ENCODE measurements at places on chromosomes 11 and 22.

GRCh38 chr22:35604621-35605368, 12.3 kb downstream of the MB start:
- peak; percentile 88 for DNase-seq

DNA sequence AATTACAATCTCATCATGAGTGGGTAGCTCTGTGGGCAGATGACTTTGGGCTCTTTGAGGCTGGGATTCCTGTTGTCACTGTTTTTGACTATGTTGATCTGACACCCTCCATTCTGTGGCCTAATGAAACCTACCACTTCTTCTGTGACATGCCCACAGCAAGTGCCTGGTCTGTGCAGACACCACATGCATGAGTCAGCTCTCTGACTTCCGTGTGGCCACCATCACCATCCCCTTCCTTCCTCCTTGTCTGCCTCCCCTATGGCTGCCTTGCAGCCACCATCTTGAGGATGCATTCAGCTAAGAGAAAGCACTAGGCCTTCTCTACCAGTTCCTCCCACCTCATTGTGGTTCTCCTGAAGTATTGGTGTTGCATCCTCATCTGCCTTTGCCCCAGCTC, 15.3 kb upstream of the OR10V1 start:
- peak; percentile 58 for DNase-seq

- no peak for DNase-seq
These were observed 2.5 kb downstream of the CDC42EP2 start for GRCh38 chr11:65317025-65317786.

- no peak for DNase-seq
These were observed 14.1 kb downstream of the TBX1 start for GRCh38 chr22:19774628-19775027.

DNA sequence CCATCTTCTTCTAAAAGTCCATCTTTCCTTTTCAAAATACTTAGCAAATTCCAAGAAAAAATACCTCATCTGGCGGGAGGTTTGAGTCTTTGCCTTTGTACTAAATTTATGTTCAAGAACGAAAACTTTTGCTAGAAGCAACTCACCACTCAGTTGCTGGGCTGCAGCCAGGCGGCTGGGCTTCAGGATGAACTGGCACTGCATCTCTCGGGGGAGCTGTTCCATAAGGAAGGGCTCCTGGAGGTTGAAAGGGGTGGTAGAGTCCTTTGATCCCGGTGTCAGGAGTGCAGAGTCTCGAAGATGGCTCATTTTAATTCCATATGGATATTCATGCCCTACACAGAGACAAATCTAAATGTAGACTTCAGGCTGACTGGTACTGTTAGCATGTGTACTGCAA, 105.8 kb downstream of the ARHGAP20 start:
- no peak for DNase-seq

- no peak for DNase-seq
These were observed 12.7 kb downstream of the BLID start for GRCh38 chr11:122103321-122103720.

GRCh38 chr11:43989162-43989981, 46.9 kb downstream of the C11orf96 start:
- no peak for DNase-seq

DNA sequence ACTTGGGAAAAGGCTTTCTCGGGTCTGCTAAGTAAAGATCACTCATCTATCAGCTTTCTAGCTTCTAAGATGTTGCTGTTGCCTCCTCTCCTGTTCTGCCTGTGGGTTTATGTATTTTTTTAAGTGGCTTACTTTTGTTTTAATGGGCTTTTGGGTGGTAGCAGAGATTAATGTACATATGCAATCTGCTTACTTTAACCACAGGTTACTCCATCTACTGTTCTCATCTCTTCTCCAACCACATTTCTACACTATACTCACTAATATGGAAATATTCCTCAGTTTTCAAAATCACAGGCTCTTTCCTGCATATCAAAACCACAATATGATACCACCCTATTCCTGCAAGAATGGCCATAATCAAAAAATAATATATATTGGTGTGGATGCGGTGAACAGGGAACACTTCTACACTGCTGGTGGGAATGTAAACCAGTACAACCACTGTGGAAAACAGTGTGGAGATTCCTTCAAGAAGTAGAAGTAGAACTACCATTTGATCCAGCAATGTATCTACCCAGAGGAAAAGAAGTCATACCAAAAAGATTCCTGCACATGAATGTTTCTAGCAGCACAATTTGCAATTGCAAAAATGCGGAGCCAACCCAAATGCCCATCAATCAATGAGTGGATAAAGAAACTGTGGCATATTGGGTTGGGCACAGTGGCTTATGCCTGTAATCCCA, 288.8 kb downstream of the SWAP70 start:
- DNase-seq, result no peak

DNA sequence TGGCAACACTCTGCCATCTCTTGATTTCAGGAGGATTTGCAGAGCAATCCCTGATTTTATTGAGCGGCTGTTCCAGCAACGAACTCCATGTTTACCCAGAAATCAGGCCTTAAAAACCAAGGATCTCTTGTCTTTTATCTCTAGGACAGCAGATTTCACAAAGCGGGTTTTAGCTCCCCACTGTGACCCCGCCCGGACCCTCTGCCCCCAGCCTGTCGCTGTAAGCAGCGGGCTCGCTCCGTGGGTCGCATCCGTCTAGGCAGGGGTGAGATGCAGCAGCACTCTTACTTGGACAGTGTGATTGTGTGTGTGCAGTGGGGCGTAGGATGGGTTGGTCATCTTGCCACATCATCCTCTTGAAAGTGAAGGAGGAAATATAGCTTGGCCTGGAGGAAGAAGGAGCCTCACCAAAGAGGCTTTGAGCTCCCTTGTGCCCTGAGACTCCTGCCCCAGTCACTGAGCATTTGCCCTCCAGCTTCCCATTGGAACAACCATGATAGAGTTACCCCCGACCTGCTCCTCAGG, 189.2 kb upstream of the TBCEL start:
- DNase-seq, result no peak

DNA sequence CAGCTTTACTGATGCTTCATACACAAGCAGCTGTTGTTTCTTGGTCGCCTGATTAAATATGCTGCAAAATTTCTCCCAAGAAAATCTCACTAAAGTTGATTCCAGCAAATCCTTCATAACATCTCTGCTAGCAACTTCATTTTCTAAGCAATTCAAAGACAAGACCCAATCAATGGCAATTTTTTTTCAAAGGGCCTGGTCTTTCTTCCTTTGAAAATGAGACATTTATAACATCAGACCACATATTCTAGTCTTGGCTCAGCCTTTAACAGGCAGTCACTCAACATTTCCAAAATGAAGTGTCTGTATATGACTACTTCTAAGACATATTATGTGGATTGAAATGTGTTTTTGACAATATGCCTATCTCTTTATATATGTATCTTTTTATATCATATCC, 702.6 kb downstream of the KCNA4 start:
- DNase-seq, result no peak

GRCh38 chr22:41870786-41871185, 37.9 kb downstream of the SREBF2 start:
- DNase-seq, result no peak

DNA sequence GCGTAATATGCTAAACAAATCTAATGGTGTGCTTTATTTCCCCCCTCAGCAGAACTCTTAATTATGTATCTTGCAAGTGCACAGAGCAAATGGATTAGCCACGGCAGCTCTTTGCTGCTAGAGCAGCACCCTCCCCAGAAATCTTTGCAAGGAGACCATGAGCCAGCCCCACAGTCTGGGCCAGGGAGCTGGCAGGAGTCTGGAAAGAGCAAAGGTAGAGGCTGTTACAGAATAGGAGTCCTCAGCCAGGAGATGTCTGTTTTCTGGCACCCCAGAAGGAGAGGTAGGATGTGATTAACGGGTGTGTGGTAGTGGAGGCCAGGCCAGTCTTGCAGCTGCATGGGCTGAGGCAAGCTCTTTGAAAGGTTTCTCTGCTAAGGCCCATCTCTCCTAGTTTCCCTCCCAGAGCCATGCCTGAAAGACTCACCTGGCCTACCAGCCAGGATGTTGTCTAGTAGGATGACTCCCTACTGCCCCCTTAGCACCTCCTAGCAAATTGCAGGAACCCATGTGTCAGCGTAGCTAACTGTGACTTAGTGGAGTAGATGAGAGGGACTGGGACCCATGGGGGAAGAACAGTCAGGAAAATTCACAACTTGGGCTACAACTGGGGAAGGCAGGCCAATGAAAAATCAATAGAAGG, 557.2 kb downstream of the BUD13 start:
- DNase-seq, result no peak

DNA sequence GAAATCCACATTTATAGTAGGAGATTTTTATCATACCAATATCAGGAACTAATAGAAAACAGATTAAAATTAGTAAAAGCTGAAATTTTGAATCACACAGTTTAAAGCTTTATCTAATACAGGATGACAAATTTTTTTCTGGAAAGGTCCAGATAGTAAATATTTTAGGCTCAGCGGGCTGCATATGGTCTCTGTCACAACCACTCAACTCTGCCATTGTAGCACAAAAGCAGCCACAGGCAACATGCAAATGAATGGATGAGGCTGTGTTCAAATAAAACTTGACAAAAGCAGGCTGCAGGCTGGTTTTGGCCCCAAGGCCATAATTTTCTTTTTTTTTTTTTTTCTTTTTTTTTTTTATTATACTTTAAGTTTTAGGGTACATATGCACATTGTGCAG, 108.2 kb upstream of the CCDC90B start:
- DNase-seq, result no peak

DNA sequence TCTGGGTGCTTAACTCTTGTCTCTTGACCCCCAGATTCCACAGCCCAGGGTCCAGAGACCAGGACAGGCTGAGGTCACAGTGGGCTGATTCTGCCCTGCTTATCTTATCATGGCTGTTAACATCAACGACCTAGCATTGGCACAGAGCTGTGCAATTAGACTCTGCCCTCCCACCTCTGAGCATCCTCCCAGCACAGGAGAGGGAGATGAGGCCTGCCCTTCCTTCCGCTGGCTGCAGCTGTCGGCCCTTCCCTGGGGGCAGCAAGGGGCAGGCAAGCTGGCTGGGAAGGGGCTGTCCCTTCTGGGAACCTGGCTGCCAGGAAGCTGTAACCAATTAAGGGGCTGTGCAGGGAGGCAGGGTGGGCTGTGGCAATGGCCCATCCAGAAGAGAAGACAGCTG, 22.5 kb downstream of the LRRC10B start:
- DNase-seq, result no peak

- peak; percentile 3 for DNase-seq
These were observed 39.2 kb downstream of the KMT5B start for GRCh38 chr11:68173926-68174325.

- DNase-seq, result no peak
These were observed 6.9 kb upstream of the ABCC8 start for GRCh38 chr11:17483505-17483904.

GRCh38 chr11:33320814-33321330, 63.7 kb downstream of the HIPK3 start:
- no peak for DNase-seq

DNA sequence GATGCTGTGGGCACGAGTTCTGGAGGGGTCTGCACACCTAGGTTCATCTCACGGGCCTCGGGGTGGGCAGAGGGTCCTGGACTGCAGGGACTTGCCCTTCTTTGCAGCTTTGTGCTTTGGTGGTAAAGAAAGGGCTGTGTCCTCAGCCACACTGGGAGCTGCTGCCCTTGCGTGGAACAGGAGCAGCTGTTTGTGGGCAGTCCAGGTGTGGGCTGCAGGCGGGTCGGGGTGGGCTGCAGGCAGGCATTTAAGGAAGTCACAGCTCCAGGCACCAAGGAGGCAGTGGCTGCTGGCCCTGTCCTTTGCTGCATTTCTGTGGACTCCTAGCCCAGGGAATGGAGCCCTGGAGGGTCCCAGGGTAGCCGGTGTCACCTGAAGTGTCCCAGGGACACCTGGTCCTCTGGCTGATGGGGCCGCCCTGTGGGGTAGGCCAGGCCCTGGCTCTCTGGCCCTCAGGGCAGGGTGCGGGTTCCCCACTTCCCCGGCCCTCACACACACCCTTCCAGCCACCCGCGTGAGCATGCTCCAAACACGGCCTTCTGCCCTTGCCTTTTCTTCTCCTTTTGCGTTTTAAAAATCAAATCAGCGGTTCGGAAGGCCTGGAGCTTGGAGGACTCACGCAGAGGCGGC, 1240.3 kb downstream of the BRD1 start:
- no peak for DNase-seq

DNA sequence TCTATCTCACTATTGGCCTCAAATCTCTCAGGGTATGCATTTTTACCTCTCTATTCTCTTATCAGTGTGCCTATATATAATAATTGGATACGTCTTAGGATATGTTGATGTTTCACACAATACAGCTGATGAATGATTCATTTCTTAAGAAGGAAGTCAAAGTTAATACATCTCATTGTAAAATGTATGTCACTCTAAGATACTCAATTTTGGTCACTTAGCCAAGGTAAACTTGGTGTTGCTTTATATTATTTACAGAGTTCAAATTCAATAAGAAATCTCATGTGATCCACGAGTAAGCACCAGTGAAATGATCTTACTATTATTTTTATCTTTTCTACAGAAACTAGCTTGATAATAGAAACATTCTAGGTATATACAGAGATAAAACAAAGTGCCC, 1266.5 kb downstream of the JRKL start:
- DNase-seq, result no peak

- no peak for DNase-seq
These were observed 12.4 kb downstream of the DGCR8 start for GRCh38 chr22:20092477-20092854.

GRCh38 chr11:131690362-131690761, 319.9 kb downstream of the NTM start:
- DNase-seq, result no peak

DNA sequence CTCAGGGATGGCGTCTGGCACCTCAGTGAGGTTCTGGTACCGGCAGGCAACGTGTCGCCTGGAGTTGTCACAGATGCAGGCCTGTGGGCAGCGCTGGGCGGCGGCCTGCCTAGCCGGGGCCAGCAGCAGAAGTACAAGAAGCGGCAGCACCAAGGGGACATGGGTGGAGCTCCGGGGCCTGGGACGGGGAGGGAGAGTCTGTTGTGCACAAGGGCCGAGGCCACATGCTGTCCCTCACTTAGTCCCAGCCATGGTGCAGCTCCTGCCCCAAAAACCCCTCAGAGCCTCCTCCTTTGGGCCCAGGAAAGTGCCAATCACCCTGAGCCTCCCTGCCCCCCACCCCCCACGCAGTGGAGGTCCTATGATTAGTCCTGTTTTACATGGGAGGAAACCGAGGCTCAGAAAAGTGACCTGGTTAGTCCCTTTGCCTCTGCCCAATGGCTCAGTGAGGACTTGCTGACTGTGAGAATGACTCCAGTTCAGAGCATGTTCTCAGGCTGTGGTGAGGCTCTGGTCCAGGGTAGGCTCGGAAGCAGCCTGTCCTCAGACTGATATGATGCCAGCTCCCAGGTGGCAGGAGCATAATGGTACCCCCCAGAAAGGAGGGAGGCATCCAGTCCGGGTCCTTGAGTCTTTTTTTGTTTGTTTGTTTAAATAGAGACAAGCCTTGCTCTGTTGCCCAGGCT, 1.1 kb downstream of the CHADL start:
- DNase-seq, result no peak

GRCh38 chr22:36366291-36366708, 21.5 kb downstream of the MYH9 start:
- peak; percentile 31 for DNase-seq

- DNase-seq, result no peak
These were observed 33.5 kb downstream of the SCUBE2 start for GRCh38 chr11:9057888-9058287.
